Kidney glomerular epithelial cell (primary cell): ENCODE measurements at places on chromosomes 7 and 10.

GRCh38 chr10:29917311-29917710 is 142.1 kb downstream of the JCAD start:
- DNase-seq = no peak

GRCh38 chr10:95572131-95572820 is 11.1 kb upstream of the SORBS1 start:
- DNase-seq = no peak

- DNase-seq = peak; percentile 84
These were observed 93.8 kb upstream of the SMNDC1 start for GRCh38 chr10:110398419-110399105.

DNA sequence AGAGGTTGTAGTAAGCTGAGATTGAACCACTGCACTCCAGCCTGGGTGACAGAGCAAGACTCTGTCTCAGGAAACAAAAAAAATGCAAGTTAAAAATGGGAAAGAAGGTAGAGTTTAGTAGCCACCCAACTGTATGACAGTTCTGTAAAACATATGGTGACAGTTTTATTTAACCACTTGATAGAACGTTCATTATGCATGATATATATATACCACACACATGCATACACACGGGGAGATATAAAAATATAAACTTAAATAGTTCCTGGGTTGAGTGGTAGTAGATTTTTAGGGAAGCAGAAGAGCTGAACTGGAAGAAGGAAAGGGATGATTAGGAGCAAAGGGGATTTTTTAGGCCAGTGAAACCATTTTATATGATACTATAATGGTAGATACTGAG is 120.0 kb downstream of the KMT2C start:
- no peak for DNase-seq

DNA sequence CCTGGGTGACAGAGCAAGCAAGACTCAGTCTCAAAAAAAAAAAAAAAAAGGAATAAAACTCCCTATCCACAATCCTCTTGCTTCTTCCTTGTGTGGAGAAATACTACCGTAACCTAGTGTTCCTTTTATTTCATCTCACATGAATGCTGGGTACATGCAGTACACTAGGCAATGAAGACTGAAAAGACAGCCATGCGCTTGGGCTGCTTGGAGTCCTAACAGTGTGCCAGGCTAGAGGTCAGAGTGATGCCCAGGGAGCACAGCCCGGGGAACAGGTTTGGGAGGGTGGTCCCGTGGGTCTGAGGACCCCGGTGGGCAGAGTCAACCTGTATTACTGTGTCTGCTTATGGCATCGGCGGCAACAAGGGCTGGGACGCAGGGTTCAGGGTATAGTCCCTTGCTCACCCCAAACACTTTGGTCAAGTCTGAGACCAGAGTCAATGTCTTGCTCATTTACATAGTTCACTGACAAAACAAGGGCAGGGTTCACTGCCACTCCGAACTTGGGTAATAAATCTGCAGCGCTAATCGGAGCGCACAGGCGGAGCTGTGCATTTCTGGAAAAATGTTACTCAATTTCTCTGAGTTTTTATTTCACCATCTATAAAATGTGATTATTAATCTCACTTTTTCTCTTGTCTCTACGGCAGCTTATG is 118.0 kb downstream of the CLEC2L start:
- DNase-seq = no peak

- DNase-seq = peak; percentile 81
These were observed 6.1 kb downstream of the ZNF277 start for GRCh38 chr7:112212571-112212970.

DNA sequence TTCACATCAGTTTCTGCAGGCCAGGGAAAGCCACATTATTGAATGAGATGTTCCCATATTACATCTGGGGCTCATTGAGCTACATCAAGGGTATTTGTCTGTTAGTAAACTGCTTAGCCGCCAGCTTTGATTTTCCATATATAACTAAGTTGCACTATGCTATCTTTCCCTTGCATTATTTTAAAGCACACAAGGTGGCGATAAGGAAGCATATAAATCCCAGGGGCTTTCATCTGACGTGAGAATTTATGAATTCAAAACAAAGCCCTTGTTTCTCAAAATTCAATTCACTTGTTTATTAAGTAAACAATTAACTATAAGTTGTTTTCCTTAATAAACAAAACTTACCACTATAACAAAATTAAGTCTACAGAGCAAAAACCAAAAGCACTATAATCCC is 334.1 kb upstream of the TPK1 start:
- no peak for DNase-seq

- DNase-seq = no peak
These were observed 63.4 kb downstream of the DAGLB start for GRCh38 chr7:6384327-6384726.
